ENCODE measurements at places on chromosomes 16 and 17.

GRCh38 chr17:4304417-4305027 is 40.7 kb upstream of the ANKFY1 start:
- peak; percentile 4 for DNase-seq

DNA sequence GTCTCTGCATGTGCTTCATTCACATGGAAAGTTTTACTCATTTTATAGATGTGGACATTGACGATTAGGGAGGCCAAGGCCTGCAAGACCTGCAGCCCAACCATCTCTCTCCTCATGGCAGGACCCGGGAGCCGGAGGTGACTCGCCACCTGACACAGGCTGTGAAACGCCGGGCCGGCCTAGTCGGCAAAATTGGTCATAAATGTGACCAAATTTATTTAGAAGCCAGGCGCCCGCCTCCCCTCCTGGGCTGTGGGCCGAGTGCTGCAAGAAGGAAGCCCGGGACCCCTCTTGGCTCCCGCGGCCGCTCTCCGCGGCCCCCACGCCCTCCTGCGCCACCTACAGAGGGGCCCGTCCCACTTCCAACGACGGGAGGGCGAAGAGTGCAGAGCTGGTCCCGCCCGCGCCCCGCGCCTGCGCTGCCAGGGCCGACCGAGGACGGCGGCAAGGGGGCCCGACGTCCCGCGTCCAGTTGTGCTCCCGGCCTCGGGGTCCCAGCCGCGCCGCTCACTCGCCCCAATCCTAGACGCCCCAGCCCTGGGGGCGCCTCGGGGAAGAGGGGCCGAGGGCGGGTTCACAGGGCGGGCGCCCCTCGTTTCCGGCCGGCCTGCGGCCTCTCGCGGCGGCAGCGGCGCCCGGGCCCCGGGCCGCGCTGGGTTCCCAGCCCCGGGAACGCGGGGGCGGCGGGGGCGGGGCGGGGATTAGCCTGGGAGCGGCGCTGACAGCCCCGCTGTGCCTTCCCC is 47.5 kb downstream of the WNT3 start:
- DNase-seq, result no peak

GRCh38 chr16:3716831-3717234 is 491 bp downstream of the TRAP1 start:
- peak; percentile 35 for DNase-seq

- no peak for DNase-seq
These were observed 29.1 kb downstream of the BAHCC1 start for GRCh38 chr17:81424151-81425017.

DNA sequence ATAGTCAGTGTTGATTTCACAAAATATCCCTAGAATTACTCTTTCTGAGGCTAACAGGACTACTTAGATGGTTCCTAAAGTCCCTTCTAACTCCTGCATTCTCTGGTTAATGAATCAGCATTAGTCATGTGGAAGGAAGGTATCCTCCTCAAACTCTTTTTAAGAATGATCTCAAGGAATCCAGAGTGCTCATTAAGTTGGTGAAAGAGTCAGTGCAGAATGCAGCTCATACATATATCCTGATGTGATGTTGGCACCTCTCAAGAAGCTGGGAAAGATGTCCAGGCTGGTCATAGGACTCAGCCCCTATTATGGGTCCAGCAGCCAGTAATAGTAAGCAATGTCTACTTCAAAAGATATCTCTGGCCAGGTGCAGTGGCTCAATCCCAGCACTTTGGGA is 65.5 kb downstream of the PIGL start:
- DNase-seq, result no peak

- DNase-seq, result no peak
These were observed 408.7 kb upstream of the TNRC6C start for GRCh38 chr17:77549726-77550366.

- no peak for DNase-seq
These were observed 56.2 kb upstream of the RPL38 start for GRCh38 chr17:74147056-74147835.

DNA sequence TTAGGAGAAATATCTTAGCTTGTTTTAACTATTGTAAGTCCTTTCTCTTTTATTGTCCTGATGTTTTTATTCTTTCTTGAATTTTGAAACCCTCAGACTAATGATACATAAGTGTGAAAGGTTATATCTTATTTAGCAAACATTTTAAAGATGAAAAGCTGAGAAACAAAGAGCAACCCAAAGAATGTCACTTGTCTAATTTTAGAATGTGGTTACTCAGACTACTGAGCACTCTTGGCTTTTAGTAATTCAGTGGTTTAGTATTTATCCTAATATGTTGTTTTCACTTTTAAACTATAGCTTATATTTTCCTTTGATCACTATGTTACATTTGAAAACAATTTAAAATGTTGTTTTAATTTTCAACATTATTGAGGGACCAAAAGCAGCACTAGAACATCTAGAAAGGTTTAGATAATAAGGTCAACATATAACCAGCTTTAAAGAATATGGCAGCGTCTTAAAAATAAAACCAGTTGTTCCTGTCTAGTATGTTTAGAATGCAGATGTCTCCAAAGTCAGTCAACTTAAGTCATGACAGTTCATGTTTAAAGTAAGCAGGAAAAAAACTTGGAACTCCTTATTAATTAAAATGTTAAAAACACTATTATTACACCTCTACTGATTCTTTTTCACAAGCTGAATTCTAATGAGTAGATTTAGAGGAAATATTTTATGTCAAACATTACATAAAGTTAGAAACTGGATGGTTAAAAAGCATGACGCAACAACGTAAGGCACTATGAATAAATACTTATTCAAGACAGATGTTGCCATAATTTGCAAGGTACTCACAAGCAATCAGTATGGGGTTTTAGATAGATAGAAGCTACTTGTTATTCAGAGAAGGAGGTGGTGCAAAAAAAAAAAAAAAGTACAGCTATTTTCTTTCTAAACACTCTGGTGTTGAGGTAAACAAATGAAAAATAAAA is 2.4 kb downstream of the MBTD1 start:
- no peak for DNase-seq

GRCh38 chr16:69123910-69124309 is 8.5 kb downstream of the CHTF8 start:
- DNase-seq, result no peak

- no peak for DNase-seq
These were observed 96.8 kb downstream of the OMG start for GRCh38 chr17:31200287-31200686.

Data from hypothalamus (tissue), 51 donors.